Mesothelial cell of epicardium (in vitro differentiated cells): ENCODE measurements at places on chromosomes 11 and 22.
A peak's percentile ranks its signal among the peaks of the same experiment; 100 is the strongest.

DNA sequence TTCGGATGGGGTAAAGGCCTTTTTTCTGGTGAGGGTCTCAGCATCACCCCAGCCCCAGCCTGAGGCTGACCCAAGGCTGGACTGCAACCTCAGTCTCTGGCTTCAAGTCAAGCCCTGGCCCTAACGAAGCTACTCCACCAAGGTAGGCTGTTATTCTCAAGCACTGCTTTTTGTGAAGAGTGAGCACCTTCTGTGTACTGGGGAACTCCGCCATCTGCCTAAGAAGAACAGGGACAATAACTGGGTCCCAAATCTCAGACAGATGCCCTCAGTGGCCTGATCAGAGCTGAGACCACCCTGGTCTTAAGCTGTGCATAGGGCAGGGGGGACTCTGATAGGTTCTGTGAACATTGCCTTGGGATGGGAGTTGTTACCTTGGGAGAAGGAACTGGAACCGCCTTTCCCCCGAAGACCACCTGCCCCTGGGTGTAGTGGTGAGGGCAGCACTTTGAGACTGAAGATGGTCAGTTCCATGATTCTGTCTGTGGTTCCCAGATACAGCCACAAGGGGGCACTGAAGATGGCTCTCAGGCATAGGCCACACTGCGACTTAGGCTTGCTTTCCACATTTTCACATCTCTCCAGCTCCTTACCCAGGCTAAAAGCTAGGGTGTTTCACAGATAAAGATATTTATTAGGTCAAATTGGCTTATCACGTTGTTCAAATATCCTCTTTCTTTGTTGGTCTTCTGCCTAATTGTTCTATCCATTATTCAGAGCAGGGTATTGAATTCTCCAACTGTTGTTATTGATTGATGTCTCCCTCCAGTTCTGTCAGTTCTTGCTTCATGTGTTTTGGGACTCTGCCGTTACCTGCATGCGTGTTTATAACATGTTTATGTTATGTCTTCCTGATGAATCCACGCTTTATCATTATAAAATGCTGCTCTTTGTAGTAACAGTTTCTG, 11.8 kb upstream of the UVRAG start:
- peak; percentile 81 for DNase-seq
- H3K27ac ChIP-seq = no peak overlapping the region
- no peaks in the 10 kb centered on the region for H3K27me3 ChIP-seq
- no peaks in the 10 kb centered on the region for H3K36me3 ChIP-seq

- peaks cover 8% of the 10 kb centered on the region for H3K4me1 ChIP-seq
- H3K4me3 ChIP-seq = no peak overlapping the region
- no peaks in the 10 kb centered on the region for H3K36me3 ChIP-seq
- H3K27ac ChIP-seq = no peak overlapping the region
- H3K27me3 ChIP-seq = peaks cover 28% of the 10 kb centered on the region
Observed at GRCh38 chr11:111148953-111149352, 96.6 kb upstream of the POU2AF2 start.

- peak overlapping the region; percentile 88 for H3K27ac ChIP-seq
- H3K4me1 ChIP-seq = peaks cover 47% of the 10 kb centered on the region
- no peak overlapping the region for H3K4me3 ChIP-seq
- no peaks in the 10 kb centered on the region for H3K27me3 ChIP-seq
- peaks cover 6% of the 10 kb centered on the region for H3K36me3 ChIP-seq
Observed at GRCh38 chr11:30521297-30522071, 64.7 kb downstream of the MPPED2 start.

DNA sequence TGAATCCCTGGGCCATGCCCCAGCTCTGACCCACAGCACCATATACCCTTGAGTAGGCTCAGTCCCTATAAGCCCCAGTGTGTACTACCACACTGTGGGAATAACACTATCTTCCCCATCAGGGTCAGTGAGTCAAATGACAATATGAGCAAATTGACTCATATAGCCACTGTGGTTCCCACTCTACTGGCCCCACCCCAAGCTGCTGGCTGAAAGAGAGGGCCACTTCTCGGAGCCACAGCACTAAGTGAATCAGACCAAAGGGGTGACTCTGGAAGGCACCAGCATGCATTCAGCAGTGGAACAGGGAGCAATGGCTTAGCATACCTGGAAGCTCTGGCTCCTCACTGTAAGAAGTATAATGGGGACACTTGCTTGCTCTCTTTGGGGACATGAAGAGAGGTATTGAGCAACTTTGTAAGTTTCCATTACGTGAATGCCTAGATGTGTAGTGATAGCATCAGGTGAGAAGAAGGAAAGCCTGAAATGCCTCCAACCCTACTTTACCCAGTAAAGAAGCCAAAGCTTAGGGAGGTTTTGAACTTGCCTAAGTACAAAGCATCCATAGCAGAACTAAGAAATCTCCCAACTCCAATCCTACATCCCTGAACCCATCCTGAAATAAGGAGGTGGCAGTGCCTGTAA, 13.5 kb downstream of the CD59 start:
- no peaks in the 10 kb centered on the region for H3K27me3 ChIP-seq
- H3K4me3 ChIP-seq = no peak overlapping the region

- no peaks in the 10 kb centered on the region for H3K27me3 ChIP-seq
- H3K27ac ChIP-seq = no peak overlapping the region
- H3K4me3 ChIP-seq = no peak overlapping the region
- peaks cover 5% of the 10 kb centered on the region for H3K4me1 ChIP-seq
Observed at GRCh38 chr22:26547426-26547825, 35.2 kb upstream of the TFIP11 start.
